ENCODE measurements at places on chromosomes 2 and 18.

- DNase-seq = no peak
These were observed 58.6 kb upstream of the FBXO11 start for GRCh38 chr2:47964722-47965434.

DNA sequence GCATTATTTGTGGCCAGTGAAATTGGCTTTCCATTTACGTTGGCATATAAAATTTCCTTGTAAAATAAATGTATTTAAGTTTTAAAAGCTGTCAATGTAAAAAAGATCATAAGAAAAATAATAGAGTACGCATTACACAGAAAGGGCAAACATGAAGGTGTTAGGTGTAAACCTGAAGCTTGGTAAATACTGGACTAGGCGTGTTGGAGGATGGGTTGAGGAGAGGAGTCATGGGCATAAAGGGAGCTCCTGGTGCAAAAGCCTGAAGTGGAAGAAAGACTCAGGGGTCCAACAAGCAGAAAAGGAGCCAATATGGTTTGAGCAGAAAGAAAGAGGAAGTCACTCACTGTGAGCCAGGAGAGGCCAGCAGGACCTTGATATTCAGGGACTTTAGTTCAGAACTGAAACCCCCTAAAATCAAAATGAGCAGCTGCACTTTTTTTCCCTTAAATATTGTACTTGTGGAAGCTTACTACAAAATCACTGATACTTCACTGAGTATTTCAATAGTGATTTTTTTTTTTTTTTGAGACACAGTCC, 24.4 kb downstream of the SP5 start:
- no peak for DNase-seq

DNA sequence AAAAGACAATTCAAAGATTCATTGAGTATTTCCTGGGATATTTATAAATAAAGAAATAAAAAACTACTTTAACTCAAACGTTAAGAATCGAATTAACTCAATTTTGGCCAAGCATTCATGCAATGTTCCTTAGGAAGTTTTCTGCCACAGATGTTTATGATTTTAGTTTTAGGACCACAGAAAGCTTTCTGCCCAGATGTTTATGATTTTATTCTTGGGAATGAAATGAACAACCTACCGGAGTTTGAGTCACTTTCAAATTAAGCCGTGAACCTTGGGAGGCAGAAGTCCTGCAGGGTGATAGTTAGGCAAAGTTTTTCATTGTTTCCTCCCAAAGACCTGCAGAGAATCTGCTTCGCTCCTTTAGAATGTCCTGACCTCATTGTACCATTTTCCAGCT, 34.7 kb upstream of the MBP start:
- no peak for DNase-seq

DNA sequence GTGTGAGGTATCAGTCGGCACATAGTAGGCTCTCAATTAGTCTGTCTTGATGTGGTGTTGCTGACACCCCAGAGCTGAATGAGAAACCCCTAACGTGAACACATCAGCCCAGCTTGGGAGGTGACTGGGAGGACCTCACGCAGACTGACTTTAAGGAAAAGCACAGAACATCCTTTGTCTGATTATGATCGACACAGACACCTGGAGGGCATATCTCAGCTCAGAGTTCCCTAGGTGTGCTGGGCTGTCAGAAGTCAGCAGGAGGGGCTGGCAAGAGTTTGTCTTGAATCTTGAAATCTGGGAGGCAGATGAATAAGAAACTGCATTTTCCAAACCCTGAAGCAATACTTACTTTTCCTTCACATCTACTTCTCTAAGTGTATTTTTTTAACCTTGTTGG, 16.8 kb upstream of the MYCN start:
- DNase-seq = no peak

- no peak for DNase-seq
These were observed 22.6 kb downstream of the POMC start for GRCh38 chr2:25145803-25146202.

GRCh38 chr18:66346833-66347588, 256.9 kb downstream of the CDH19 start:
- DNase-seq = no peak

- no peak for DNase-seq
These were observed 212.2 kb upstream of the RAB12 start for GRCh38 chr18:8397034-8397433.

DNA sequence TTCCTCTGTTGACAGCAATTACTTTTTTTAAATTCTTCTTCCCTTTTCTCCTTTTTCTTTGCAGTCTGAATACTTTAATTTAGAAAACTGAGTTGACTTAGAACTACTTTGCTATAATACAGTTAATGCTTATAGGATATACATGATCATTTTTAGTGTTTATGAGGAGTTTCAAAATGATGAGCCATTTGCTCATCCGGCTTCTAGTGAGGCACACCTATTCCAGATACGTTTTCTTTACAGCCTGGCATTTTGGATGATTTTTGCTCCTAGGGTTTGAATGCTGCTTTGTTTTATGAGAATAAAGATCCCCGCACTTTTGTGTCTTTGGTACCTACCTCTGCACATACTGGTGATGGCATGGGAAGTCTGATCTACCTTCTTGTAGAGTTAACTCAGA, 52.8 kb downstream of the EIF5B start:
- DNase-seq = no peak

GRCh38 chr18:29218091-29218490, 1041.2 kb upstream of the CDH2 start:
- no peak for DNase-seq

GRCh38 chr18:79704631-79705030, 25.0 kb downstream of the CTDP1 start:
- DNase-seq = no peak

DNA sequence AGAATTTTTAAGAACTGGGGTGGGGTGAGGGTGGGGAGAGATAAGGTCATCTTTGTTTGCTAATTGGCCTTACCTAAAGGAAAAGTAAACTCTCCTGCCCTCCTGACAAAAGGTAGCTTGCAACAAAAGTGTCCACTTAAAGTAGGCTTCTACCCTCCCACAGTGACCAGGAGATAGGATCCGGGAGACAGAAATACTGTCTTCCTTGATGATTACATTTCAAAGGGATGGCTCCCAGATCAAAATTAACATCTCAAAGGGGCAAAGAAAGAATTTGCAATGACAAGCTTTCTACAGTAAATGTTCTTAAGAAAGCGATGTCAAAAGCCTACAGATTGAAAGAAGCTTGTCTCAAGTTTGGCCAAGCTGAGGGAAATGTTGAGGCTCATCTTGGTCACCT, 775.3 kb downstream of the CPS1 start:
- no peak for DNase-seq

DNA sequence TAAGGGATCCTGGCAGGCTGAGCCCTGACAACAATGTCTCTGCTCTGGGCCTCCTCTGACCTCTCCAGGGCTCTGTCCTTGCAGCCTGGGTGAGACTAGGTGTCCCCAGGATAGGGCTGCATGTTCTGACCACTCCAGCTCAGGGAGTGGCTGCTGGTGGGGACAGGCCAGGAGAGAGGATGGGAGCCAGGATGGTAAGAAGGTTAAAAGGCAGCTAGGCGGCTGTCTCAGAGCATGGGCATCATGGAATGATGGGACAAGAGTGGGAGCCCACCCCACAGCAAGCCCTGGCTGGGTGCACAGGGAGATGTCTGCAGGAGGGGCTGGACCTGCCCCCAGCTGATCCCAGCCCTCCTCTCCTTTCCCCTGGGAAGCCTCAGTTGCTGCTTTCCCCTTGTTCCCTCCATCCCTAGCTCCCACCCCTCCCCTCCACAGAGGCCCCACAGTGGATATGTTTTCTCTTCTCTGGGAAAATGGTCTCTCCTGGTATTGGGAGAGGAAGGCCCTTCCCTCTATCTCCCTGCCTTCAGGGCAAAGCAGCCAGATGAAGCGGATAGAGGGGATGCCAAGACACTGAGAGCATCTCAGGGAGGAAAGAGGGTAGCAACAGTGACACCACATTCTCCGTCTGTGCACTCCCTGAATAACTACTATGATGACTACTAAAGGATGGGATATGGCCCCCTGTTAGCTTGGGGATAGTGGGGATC, 334.3 kb downstream of the DYSF start:
- DNase-seq = no peak

DNA sequence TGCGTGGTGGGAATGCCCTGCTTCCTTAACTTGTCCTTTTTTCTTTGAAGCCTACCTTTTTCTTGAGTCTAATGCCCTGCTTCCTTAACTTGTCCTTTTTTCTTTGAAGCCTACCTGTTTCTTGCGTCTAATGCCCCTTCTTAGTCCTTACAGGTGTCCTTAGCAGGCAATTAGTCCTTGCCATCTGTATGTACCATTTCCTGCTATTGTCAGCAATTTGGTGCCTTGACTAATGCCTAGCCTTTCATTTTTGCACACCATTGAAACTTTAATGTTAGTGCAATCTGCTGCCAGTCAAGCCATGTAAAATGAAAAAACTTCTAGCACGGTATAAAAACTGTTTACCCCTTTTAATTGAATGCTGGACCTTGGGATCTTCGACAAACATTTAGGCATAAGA, 4.3 kb downstream of the KDM3A start:
- no peak for DNase-seq

DNA sequence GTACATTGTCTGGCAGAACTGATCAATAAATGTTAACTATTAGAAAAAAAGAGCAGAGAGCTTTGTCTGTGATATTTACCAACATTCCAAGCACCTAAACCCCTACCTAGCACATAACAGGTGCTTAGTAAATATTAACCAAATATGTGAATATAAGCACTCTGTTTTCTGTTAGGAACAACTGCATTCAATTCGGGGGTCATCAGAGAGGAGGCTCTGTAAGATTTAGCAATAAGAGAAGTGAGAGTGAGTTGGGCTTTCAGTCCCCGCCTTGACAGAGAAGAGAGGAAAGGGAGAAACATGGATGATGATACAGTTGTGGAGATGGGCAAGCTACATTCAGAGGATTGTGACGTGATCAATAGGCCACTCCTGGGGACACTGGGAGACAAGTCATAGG, 47.7 kb downstream of the MYOM1 start:
- no peak for DNase-seq

DNA sequence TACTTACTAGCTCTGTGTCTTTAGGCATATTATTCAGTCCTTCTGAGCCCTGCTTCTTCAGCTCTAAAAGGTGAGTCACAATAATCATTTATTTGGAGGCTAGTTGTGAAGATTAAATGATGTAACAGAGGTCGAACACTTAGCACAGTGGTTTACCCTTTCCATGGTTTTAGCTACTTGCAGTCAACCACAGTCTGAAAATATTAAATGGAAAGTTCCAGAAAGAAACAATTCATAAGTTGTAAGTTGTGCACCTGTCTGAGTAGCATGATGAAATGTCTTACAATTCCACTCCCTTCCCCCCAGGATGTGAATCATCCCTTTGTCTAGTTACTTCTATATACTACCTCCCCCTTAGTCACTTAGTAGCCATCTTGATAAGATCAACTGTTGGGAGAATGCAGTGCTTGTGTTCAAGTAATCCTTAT, 217.6 kb upstream of the THUMPD2 start:
- DNase-seq = no peak

DNA sequence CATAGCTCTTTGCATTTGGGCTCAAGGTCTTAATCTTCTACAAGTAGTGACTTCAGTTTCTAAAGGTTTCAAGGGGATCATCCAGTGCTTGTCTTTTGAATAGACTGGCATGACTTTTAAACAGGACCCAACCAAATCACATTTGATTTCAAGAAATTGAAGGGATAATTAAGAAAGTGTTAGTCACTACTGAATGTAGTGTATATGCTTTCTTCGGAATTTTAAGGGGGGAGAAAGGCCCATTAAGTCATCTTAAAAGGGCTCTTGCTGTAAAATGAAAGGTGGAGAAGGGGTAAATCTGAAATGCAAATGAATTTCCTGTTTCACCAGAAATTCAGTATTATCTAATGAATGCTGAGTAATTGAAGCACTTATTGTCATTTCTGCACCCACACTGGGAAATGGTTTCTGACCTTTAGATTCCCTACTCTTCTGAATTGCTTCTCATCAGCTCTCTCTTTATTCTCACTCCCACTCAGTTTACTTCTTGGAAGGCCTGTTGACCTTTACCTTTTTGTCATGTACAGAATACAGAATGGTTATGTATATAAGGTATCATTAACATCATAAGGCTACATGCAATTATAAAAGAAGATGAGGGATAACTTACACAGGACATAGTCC, 241.4 kb downstream of the SLC8A1 start:
- DNase-seq = no peak

DNA sequence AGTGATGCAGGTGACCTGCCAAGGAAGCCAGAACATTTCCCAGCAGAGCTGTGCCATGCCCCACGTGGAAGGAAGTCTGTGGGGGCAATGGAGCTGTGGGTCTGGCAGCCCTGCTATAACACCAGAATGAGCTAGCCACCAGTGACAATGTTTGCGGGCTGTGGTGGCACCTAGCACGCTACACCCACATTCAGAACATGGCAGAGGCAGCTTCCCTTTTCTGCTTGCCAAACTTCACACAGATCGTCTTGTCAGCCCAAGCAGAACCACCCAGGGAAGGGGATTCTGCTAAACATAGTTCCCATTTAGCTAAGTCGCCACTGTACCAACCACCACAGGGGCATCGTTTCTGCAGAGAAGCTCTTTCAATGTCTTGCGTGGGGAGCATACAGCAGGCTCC, 27.0 kb upstream of the CCDC93 start:
- no peak for DNase-seq

- DNase-seq = no peak
These were observed 69.3 kb downstream of the SOWAHC start for GRCh38 chr2:109683452-109683851.

DNA sequence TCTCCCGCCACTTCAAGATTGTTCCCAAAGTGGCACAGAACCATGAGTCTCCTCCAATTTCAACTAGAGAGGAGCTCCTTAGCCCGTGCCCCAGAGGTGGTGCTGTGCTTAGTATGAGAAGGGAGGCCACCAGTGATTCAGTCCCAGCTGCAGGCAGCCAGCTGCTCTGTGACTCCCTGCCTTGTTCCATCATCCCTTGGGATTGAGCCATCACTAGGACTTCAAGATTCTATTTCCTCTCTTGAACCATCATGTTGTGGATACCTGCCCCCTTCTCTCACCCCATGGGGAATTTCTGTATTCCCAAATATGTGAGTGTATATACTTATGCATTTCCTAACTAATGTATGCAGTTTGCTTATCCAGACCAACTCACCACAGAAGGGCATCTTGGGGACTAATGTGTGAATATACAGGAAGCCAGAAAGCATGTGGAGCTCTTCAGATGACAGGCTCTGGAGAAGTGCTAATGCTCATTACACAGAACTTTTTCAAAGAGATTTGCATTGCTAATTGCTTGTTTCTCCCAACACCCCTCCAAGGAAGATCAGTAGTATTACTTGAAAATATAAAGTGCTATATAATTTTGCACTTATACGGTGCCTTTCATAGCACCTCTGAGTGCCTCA, 111.0 kb upstream of the MAP3K20 start:
- DNase-seq = no peak

- no peak for DNase-seq
These were observed 36.0 kb downstream of the PCBP1 start for GRCh38 chr2:70123051-70123828.

- DNase-seq = no peak
These were observed 4.4 kb downstream of the EVX2 start for GRCh38 chr2:176079285-176079830.

GRCh38 chr2:29068513-29068912, 5.8 kb downstream of the PCARE start:
- no peak for DNase-seq

GRCh38 chr18:79549638-79550000, 130.0 kb upstream of the CTDP1 start:
- no peak for DNase-seq

- no peak for DNase-seq
These were observed 4.7 kb upstream of the PSD4 start for GRCh38 chr2:113169002-113169530.

GRCh38 chr18:9709304-9709877, 1.3 kb downstream of the RAB31 start:
- DNase-seq = no peak

Data from cortex of kidney (tissue), 1 donor.